ENCODE measurements at places on chromosomes 13 and 19.

DNA sequence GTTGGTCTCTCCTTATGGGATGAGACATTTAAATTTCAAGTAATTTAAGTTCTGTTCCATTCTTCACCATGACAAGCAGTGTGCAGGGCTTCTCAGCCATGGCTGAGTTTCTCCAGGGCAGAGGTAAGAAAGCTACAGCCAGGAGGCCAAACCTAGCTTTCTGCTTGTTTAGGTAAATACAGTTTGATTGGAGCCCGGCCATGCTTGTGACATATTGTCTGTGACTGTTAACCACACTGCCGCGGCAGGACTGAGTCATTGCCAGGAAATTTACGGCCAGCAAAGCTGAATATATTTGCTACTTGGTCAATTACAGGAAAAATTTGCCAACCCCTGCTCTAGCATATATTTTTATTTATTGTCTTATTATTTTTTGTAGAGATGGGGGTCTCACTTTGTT lies 10.7 kb downstream of the NLRP8 start:
- no peak for DNase-seq

DNA sequence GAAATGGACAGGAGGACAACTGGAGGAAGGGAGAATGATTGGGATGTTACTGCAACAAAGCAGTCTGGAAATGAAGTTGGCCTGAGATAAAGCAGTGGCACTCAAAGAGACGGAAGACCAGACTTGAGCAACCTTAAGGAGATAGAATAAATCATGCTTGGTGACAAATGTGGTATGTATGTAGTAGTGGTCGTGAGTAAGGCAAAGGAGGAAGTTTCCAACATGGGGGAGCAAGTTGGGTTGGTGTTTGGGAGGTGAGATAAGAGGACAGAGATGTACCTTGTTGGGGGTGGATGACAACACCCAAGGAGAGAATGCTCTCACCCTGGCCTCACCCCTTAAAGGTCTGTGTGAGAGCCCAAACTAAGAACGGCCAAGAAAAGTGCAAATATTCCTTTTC lies 420.5 kb downstream of the DIAPH3 start:
- no peak for DNase-seq

- no peak for DNase-seq
Measured at GRCh38 chr19:34181111-34181864, 9.0 kb downstream of the LSM14A start.

DNA sequence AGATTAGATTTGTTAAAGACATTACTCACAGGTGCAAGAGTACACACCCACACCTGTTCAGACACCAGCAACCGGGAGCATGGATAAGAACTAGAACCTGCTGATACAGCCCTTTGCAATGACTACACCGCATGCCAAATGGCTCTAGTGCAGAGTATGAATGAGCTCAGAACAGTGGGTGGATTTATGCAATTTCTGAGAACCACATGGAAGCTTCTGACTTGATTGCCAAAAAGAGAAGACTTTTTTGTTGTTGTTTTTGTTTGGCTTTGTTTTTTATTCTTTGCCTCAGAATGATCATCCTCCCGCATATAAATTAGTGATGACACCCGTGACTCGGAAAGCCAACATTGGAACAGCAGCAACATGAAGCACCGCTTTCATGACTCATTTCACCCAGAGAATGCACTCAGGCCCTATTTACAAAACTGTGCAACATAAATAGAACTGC lies 77.4 kb upstream of the LRCH1 start:
- DNase-seq: no peak

DNA sequence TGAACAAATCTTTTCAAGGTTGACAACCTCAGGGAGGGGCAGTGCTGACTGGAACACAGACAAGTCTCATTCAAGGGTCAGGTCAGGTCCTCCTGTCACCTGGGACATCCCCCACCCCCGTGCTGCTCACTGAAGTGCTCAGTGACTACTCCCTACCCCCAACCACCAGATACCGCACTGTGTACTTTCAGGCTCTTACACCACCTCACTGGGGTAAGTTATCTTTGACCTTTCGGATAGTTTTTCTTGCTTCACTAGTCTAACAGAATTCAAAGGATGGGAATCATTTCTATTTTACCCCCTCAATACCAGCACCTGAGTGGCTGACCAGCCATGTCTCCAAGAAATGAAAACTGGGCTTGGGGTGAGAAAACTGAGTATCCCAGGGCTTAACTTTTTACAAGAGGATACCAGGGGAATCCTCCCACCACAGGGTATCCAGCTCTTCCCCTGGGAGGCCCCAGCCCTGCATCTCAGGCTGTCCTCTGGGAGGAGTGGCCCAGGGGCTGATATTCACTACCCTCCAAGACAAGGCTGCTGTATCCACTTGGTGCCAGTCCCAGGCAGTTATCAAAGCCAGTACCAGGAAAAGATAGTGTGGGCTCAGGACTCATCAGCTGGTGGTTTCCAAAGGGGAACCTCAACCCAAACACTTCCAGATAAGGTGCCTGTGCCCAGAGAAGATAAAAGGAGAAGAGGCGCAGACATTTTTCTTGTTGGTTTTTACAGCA lies 2.1 kb downstream of the ZNF563 start:
- DNase-seq: no peak

DNA sequence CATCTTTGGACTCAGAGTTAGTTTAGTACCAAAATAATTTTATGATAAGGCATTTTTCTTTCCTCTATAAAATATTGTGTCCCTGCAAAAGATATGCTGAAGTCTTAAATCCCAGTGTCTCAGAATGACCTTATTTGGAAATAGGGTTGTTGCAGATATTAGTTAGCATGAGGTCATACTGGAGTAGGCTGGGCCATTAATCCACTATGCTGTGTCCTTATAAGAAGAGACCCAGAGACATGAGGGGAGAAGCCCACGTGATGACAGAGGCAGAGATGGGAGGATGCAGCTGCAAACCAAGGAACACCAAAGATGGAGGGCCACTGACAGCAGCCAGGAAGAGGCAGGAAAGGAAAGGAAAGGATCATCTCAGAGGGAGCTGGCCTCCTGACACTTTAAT lies 6.4 kb downstream of the POGLUT2 start:
- no peak for DNase-seq
